ENCODE measurements at places on chromosomes 3 and 15.

- DNase-seq: no peak
Measured at GRCh38 chr3:184946917-184947316, 135.0 kb downstream of the VPS8 start.

GRCh38 chr3:13532631-13533030, 16.3 kb upstream of the FBLN2 start:
- no peak for DNase-seq

GRCh38 chr15:74725845-74726773, 781 bp upstream of the CYP1A1 start:
- DNase-seq: peak; percentile 52

GRCh38 chr15:65942436-65942835, 73.1 kb downstream of the RAB11A start:
- no peak for DNase-seq
